ENCODE measurements at places on chromosomes 13 and 19. TPM values are rescaled to one million over a fixed set of nuclear protein-coding genes. Genes with fewer than 3 reads are reported as not detected.

- DNase-seq: no peak
Measured at GRCh38 chr19:16375157-16375935, 50.7 kb downstream of the KLF2 start.

GRCh38 chr13:39904959-39905358 is 249.5 kb downstream of the COG6 start:
- DNase-seq: no peak

DNA sequence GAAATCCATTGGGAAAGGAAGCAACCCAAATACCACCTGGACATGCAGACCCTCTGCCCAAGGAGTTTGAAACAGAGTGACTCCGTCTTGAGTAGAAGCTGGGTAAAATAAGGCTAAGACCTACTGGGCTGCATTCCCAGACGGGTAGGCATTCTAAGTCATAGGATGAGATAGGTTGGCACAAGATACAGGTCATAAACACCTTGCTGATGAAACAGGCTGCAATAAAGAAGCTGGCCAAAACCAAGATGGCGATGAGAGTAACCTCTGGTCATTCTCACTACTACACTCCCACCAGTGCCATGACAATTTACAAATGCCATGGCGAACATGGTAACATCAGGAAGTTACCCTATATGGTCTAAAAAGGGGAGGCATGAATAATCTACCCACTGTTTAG is 40.2 kb downstream of the RFXAP start:
- no peak for DNase-seq

DNA sequence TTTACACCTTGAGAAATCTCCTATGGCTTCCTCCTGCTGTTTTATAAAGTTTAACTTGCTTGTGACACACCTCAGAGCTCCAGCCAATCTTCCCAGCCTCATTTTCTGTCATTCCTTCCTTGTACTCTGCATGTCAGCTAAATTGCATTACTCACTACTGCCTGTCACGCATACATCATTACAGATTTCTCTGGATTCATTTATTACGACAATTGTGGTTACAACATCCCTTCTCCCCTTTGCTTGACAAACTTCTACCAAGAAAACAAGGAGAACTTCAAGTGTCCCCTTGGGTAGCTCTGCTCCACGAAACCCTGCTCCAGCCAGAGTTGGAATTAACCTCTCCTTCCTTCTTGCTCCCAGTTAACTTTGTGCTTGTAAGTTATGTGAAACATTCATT is 22.0 kb upstream of the GPR18 start:
- DNase-seq: no peak

- no peak for DNase-seq
Measured at GRCh38 chr13:74080762-74081161, 53.4 kb downstream of the KLF12 start.

PSENEN gene
- total RNA-seq: 61.8 TPM

TMTC4 gene
- 11.5 TPM for total RNA-seq

DLL3 gene
- total RNA-seq: 1.00 TPM

MUC16 gene
- total RNA-seq: not detected

C19orf33 gene
- total RNA-seq: 2.0 TPM

PEX11G gene
- total RNA-seq: 1.7 TPM

All from chondrocyte (in vitro differentiated cells).